ENCODE measurements at places on chromosomes 5 and 9.

GRCh38 chr5:112933651-112934365 lies 11.8 kb upstream of the REEP5 start:
- no peak for DNase-seq

DNA sequence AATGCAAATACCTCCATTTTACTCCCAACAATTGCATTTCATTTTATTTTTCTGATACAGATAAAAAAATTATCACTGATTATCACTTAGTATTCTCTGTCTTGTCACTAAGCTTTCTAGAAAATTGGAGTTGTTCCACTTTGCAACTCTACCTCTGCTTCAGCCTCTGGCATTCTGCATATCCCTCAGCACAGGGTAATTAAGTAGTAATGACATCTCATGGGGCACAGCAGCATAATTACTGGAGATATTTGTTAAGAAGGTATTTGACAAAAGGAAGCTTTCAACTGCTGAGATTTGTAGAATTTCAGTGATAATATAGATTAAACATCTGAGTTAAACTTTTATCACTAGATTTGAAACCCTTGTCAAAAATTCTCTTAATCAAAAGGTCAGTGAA lies 446.2 kb downstream of the HTR1A start:
- no peak for DNase-seq

- no peak for DNase-seq
These were observed 107.7 kb upstream of the GPR151 start for GRCh38 chr5:146623666-146624065.

DNA sequence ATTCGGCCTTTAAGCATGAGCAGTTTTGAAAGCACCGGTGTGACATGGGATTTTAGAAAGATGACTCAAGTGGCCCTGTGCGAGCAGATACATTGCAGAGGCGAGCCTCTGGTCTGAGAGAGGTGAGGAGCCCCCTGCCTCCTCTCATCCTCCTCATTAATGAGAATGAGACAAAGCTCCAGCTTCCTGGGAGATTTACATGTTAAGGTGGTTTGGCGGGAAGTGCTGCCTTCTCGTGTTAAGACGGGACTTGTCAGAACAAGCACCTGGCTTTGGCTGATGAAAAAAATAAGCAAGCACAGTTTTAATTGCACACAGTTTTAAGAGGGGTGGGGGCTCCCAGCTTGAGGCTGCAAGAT lies 68.1 kb downstream of the ACTL7B start:
- DNase-seq: no peak

DNA sequence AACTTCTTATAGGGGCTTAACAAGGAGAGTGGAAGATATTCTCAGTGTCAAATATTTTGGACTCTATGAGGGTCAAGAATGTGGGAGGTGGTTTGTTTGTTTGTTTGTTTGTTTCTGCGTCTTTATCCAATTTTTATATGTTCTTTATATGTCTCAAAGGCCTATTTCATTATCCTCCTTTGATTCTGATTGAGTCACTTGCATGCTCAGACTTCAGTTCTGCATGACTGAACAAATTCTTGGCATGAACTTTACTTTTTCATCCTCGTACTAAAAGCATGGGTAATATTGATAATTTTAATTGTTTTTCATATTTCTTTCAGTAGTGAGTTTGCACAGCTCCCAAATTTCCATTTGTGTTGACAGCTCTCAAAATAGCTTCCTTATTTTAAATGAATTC lies 19.2 kb upstream of the ERBIN start:
- DNase-seq: no peak
